ENCODE measurements at places on chromosomes 2 and 18.

GRCh38 chr18:45566025-45566740 is 49.1 kb upstream of the SLC14A2 start:
- DNase-seq = no peak

DNA sequence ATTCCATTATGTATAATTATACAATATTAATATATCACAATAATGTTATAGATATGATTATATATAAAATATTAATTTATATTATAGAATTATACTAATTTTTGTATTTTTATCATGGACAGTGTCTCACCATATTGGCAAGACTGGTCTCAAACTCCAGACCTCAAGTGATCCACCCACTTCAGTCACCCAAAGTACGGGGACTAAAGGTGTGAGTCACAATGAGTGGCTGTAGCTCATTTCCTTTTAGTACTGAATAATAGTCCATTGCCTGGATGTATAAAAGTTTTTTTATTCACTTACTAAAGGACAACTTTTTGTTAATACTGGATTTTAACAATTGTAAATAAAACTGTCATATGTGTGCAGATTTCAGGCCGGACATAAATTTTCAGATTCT is 417.6 kb upstream of the LINC00305 start:
- no peak for DNase-seq

DNA sequence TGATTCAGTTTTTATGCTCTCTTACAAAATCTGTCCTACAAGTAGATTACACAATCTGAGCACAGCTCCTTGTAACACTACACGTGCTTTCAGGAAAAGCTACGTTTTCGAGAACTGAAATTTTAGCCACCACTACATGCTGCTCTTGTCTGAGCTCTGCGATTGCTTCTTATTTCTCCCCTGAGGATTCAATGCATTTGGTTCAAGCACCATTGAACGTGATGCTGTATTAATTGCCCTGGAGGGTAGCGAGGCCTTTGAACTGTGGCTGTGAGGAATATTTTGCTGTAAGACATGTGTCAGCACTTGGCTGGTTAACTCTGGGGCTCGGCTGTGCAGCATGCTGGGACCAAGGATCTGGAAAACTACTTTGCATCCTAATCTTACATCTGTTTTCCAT is 405.8 kb downstream of the EPHA4 start:
- DNase-seq = no peak

DNA sequence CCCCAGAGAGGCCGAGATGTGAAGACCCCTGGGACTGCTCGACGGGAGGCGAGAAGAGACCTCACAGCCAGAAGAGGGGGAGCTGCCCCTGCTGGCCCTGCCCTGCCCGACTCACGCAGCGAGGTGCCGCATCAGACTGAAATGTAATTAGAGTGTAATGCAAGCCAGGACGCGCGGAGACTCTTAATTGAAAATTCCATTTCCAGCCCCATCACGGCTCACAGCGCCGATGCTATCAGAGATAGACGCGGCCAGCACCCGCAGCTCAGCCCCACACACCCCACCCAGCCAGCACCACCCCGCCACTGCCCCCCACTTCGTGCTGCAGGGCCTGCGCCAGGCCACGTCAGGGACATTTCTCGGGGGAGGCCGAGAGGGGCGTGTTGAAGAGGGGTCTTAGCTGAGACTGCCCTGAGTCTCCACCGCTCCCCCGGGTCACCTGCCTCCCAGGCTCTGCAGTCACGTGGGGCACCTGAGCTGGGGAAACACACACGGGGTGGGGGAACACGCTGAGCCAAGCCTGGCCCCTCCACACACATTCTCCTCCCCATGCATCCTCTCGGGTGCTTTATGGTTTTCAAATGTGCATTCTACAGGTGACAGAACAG is 78.1 kb downstream of the TEX51 start:
- no peak for DNase-seq

DNA sequence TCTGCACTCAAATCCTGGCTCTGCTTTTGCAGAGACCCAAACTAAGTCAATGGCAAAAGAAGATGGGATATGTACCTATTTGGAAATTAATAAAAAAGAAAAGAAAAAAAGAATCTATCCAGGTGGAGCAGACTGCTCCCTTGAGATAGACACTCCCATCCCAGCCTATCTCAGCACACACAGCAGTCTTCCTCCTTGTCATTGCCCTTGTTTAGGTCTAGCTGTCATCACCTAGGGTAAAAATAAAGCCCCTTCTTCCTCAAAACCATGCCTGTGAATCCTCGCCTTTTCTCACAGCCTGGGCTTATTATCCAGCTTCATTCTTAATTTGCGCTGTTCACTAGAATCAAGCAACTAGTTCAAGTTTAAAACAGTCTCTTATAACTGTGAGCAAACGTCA is 30.7 kb upstream of the ACSL3 start:
- DNase-seq = no peak

DNA sequence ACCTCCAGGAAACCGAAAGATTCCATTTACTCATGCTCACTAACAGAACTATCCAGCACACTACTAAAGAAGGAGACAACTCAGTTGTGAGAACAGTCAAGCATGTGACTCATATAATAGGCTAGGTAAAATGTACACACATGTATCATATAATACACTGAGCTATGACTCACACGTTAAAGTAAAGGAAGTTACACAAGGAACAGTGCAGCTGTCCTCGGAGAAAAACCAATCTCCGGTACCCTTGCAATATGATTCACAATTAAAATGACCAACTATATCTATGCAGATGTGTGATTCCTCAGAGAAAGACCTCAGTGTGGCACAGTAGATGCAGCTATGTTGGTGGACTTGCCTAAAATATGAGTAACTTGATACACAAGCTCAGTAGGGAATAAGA is 76.5 kb downstream of the STRN start:
- DNase-seq = no peak

- DNase-seq = no peak
Measured at GRCh38 chr2:74391209-74391579, 11.1 kb upstream of the DCTN1 start.

GRCh38 chr2:124814968-124815745 is 790.1 kb downstream of the CNTNAP5 start:
- no peak for DNase-seq

DNA sequence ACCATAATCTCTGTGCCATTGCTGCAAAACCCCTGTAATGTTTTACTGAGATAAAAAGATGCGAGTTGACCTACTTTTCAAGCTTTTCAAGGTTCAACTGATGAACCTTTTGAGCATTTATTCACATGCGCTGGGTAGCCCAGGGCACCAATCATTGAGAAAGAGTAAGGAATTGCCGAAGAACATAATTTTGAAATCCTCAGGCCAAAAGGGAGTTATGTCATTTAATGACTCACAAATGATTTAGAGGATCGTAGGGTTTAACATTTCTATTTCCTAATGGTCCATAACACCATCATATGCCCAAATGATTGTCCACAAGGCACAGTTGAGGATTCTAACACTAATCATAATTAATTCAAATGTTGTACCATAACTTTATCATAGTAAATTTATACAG is 20.2 kb upstream of the DLX1 start:
- DNase-seq = no peak

GRCh38 chr2:204967199-204967960 is 422.1 kb downstream of the PARD3B start:
- DNase-seq = no peak

- DNase-seq = no peak
Measured at GRCh38 chr2:26574900-26575560, 66.1 kb downstream of the CIB4 start.
